Pericardium fibroblast (primary cell): ENCODE measurements at places on chromosomes 6 and 20. TPM values are rescaled to one million over a fixed set of nuclear protein-coding genes. Genes with fewer than 3 reads are reported as not detected.

HMGCLL1 gene
- not detected in 2 replicates for total RNA-seq

BHLHE23 gene
- total RNA-seq = not detected in 2 replicates

FUT9 gene
- total RNA-seq = not detected in 2 replicates

DEFB112 gene
- not detected in 2 replicates for total RNA-seq

PBOV1 gene
- not detected in 2 replicates for total RNA-seq

TCP11 gene
- total RNA-seq = not detected in 2 replicates

MCCD1 gene
- total RNA-seq = not detected in 2 replicates

SMPD2 gene
- 4.3 and 8.3 TPM in 2 replicates for total RNA-seq

PRDM1 gene
- total RNA-seq = 0.12 and 0.51 TPM in 2 replicates

VNN1 gene
- total RNA-seq = 0.70 TPM in 1 of 2 replicates, not detected in the other

MOG gene
- total RNA-seq = not detected in 2 replicates
